H1 (cell line): ENCODE measurements at places on chromosomes 12 and 14.

- no peaks in the 10 kb centered on the region; the same call in 1 of the 2 replicates for H3K27me3 ChIP-seq
- H3K4me3 ChIP-seq: peak overlapping the region; percentile 41
- no peak for DNase-seq
- H3K36me3 ChIP-seq: no peaks in the 10 kb centered on the region
These were observed 55.6 kb downstream of the SYNE3 start for GRCh38 chr14:95460647-95461478.

GRCh38 chr12:29547864-29548263, 50.4 kb upstream of the OVCH1 start:
- DNase-seq: no peak
- H3K4me3 ChIP-seq: no peak overlapping the region
- H3K36me3 ChIP-seq: no peaks in the 10 kb centered on the region
- no peaks in the 10 kb centered on the region for H3K27me3 ChIP-seq
- peaks cover 6% of the 10 kb centered on the region; the same call in 1 of the 2 replicates for H3K4me1 ChIP-seq

- no peak overlapping the region for H3K4me3 ChIP-seq
- 0 out of 2 replicates have a peak, but pooled peaks cover 2% of the 10 kb centered on the region for H3K4me1 ChIP-seq
- H3K27me3 ChIP-seq: no peaks in the 10 kb centered on the region
- no peaks in the 10 kb centered on the region for H3K36me3 ChIP-seq
These were observed 1.9 kb upstream of the SEL1L start for GRCh38 chr14:81535396-81536164.

DNA sequence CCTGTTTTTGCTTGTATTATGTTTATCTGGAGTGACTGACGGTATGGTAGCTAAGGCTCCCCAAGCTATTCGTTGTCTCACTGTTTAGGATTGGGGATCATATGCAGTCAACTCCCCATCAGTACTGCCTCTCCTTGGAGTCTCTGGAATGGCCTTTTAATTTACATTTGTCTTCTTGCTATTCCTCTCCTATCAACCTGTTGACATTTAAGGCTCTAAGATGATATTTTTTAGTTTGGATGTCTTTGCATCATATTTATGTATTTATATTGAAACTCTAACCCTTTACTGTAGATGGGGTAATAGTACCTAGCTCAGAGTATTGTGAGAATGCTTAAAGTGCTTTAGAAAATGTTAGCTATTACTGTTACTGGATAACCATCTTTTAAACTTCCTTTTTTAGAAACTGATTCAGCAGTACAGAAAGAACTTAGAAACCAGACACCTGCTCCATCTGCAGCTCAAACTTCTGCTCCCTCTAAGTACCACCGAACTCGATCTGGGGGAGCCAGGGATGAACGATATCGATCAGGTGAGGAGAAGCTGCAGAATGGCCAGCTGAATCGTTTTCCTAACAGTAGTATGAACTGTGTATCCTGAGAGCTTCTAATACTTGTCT, 123.5 kb upstream of the ATF1 start:
- H3K36me3 ChIP-seq: 0 out of 2 replicates have a peak, but pooled peaks cover 3% of the 10 kb centered on the region
- no peaks in the 10 kb centered on the region for H3K27me3 ChIP-seq
- H3K4me3 ChIP-seq: no peak overlapping the region
- no peaks in the 10 kb centered on the region for H3K4me1 ChIP-seq

GRCh38 chr12:67474934-67475620, 173.5 kb upstream of the DYRK2 start:
- no peaks in the 10 kb centered on the region for H3K27me3 ChIP-seq
- H3K36me3 ChIP-seq: no peaks in the 10 kb centered on the region
- H3K4me3 ChIP-seq: no peak overlapping the region
- no peaks in the 10 kb centered on the region for H3K4me1 ChIP-seq

DNA sequence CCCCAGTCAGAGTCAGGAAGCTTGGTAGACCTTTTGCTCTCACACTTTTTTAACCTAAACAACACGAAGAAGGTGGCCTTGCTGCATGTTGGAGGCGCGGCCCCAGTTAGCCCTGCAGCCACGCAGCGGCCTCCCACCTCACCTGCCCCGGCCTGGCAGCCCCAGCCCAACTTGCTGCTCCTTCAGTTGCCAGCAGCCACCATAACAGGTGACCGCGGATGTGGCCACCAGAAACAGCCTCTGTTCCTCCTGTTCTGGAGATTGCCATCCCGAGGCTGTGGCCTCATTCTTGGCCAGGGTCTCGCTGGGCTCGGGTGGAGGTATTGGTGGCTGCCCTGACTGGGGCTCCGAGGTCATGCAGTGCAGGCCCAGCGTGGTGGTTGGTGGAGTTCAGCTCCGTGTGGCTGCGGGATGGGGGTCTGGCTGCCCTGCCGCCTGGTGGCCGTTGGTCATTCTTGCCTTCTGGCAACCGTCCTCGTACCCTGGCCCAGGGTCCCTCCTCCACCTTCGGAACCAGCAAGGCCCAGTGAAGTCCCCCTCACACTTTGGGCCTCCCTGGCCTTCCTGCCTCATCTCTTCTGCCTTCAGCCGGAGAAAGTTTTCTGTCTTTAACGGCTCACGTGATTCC, 20.7 kb upstream of the TEX22 start:
- H3K27me3 ChIP-seq: no peaks in the 10 kb centered on the region
- H3K36me3 ChIP-seq: peaks cover 3% of the 10 kb centered on the region; the same call in 1 of the 2 replicates
- H3K27ac ChIP-seq: no peak overlapping the region
- DNase-seq: no peak

DNA sequence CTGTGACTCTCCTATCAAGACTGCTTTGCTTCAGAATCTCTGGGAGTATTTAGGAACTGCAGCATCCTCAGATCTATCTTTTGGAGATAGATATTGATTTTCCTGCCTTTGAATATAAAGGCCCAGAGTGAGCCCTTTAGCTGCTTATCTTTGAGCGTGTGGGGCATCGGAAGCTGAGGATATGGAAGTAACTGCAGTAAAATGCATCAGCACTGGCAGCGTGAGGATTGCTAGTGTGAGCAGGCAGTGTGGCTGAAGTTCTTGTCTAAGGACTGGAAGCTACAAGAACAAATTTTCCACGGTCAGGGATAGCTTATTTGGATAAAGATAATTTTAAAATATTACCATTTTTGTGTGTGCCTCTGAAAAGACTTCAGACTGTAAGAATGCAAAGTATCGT, 474.7 kb downstream of the NPAS3 start:
- H3K36me3 ChIP-seq: no peaks in the 10 kb centered on the region
- H3K4me1 ChIP-seq: no peaks in the 10 kb centered on the region
- no peak overlapping the region for H3K4me3 ChIP-seq

DNA sequence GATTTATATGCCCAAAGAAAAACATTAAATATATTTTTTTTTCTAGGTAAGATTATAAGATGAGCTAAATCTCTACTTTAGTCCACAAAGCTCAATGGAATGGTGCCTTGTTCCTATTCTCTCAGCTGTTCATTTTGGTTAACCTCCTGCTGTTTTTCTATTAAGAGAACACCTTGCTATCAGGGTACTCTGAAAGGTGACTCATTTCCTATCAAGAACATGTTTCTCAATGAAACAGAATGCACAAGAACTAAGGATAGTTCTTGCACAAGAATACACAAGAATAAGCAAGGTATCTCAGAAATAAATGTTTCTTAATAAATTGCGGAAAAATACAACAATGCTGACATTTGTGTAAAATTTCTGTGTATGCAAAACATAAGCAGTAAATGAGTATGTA, 14.1 kb downstream of the ABCD2 start:
- DNase-seq: no peak
- no peaks in the 10 kb centered on the region for H3K4me1 ChIP-seq
- H3K27me3 ChIP-seq: no peaks in the 10 kb centered on the region
- no peak overlapping the region for H3K4me3 ChIP-seq
- H3K36me3 ChIP-seq: no peaks in the 10 kb centered on the region

DNA sequence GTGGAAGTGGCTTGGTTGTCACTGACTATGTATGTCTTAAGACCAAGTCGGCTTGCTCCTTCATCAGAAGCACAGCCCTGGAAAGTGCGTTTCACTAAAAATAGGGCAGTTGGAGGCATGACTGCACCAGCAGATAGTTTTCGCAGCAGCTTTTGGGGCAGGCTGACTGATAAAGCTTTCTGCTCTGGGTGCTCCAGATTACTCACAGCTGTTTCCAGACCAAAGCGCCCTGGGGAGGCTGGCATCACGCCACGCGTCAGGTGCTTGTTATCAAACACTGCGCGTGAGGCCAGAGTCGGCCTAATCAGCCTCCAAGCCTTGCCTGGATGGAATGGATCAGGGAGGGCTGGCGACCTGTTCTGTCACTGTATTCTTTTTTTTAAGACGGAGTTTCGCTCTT, 13.3 kb upstream of the LRRC10 start:
- no peak for DNase-seq
- H3K27me3 ChIP-seq: no peaks in the 10 kb centered on the region
- H3K4me1 ChIP-seq: no peaks in the 10 kb centered on the region
- H3K36me3 ChIP-seq: no peaks in the 10 kb centered on the region

DNA sequence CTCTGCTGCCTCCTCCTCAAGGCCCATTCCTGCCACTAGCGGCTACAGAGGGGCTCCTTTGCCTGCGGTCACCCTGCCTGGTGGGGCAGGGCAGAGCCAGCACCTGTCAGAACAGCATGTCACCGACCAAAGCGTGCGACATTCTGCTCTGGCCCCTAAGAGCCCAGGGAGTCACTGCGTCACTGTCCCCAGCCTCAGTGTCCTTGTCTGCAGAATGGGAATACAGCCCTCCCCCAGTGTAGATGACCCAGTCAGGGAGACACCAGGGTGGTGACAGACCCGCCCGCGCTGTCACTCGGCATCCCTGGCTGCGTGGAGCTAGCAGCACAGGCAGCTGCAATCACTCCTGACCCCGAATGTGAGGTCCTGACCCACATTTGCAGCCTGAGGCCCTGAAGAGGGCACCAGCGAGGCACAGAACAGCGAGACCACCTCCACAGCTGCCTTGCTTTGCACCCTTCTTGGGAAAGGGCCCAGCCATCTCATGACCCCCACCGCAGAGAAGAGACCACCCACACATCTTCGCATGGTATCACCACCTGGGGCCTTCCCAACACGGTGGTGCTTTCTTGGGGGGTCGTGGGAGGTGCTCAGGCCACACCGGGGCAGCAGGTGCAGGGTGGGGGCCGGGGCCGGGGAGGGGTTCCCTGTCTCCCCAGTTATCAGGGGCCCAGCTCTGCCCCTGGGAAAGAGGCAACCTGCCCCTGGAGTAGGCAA, 2.5 kb downstream of the AHNAK2 start:
- H3K36me3 ChIP-seq: no peaks in the 10 kb centered on the region
- H3K4me3 ChIP-seq: no peak overlapping the region
- peaks cover 35% of the 10 kb centered on the region for H3K27me3 ChIP-seq
- peaks cover 11% of the 10 kb centered on the region for H3K4me1 ChIP-seq

- H3K4me3 ChIP-seq: no peak overlapping the region
- no peaks in the 10 kb centered on the region for H3K4me1 ChIP-seq
- DNase-seq: no peak
- H3K27me3 ChIP-seq: no peaks in the 10 kb centered on the region
- H3K36me3 ChIP-seq: no peaks in the 10 kb centered on the region
These were observed 519 bp downstream of the MORN3 start for GRCh38 chr12:121668750-121669520.

GRCh38 chr14:98819867-98820206, 452.2 kb downstream of the BCL11B start:
- no peaks in the 10 kb centered on the region for H3K36me3 ChIP-seq
- peak overlapping the region; percentile 69; the same call in 1 of the 2 replicates for H3K27ac ChIP-seq
- DNase-seq: no peak
- no peaks in the 10 kb centered on the region for H3K27me3 ChIP-seq
- no peak overlapping the region for H3K4me3 ChIP-seq
- H3K4me1 ChIP-seq: no peaks in the 10 kb centered on the region; the same call in none of the 2 replicates

DNA sequence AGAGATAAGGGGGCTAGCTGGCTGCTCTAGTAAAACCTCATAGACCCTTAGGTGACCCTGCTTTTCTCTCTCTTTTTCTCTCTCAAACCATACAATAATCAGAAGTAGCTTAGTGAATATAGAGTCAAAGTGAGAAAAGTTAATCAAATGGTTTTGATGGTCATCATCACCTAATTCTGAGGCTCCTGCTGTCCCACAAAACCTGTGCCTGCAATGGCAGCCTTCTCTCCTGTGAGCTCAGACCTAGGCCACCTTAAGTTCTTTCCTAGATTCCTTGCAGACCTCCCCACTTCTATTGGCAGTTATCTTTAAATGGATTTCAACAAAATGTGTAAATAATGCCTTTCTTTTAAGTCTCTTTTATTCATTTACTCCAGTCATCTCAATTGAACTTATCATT, 1.5 kb upstream of the RPAP3 start:
- H3K4me3 ChIP-seq: no peak overlapping the region
- H3K4me1 ChIP-seq: no peaks in the 10 kb centered on the region
- no peak for DNase-seq
- no peaks in the 10 kb centered on the region for H3K27me3 ChIP-seq

DNA sequence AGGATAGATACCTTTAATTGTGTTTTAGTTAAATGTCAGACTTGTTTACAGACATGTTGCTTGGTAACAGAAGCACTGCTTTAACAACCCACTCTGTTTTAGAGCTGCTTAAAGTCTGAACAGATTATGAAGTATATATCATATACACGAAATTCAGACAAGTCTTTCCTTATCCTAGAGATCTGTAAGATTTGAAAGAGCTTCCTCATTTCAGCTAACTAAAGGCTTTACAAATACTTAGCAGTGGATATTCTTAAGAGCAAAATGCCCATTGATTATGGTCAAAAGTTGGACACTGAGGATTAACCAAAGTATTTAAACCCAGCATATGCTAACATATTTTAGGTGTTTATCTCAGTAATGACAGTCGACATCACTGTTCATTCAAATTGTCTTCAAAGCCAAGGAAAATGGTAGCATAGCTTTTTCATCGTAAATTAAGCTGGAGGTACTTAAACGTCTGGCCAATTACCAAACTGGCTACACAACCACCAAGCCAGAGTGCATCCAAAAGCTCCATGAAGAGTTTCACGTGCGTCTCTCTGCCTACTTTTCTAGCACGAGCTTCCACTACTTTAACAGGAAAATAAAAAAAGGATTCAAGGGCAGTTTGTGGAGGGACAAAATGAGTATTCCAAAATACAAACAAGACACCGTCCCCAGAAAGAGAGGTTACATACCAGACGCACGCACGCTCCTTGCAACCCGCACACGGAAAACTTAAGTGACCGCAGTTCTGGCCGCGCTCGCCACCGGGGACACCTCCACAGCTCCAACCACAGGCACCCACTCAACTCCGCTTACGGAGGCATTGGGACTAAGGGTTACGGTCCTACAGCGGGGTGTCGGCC, 565 bp downstream of the CEP83 start:
- H3K36me3 ChIP-seq: peaks cover 9% of the 10 kb centered on the region; the same call in 1 of the 2 replicates
- H3K27ac ChIP-seq: peak overlapping the region; percentile 59; the same call in 1 of the 2 replicates
- H3K4me1 ChIP-seq: no peaks in the 10 kb centered on the region; the same call in none of the 2 replicates

DNA sequence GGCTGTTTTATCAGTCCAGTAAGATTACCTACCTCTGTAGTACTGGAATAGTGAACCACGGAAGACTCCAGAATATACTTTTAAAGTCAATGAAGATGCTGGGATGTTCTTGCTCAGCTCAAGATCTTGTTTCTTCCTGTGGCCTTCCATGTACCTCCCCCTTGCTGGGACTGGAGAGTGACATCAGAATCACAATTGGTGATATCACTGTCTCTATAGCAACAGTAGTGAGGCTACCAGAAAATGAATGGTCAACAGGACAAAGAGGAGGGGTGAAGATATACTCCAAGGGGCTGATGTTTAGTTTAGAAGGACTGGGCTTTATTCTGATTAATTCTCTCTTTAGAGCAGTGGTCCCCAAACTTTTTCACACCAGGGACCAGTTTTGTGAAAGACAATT, 3.8 kb downstream of the AKAP3 start:
- no peaks in the 10 kb centered on the region for H3K27me3 ChIP-seq
- no peak overlapping the region for H3K4me3 ChIP-seq
- H3K27ac ChIP-seq: no peak overlapping the region
- 0 out of 2 replicates have a peak, but pooled peaks cover 3% of the 10 kb centered on the region for H3K4me1 ChIP-seq
- no peak for DNase-seq

- H3K36me3 ChIP-seq: no peaks in the 10 kb centered on the region
- no peak overlapping the region for H3K4me3 ChIP-seq
- no peak for DNase-seq
These were observed 36.0 kb downstream of the PTPN21 start for GRCh38 chr14:88518592-88519512.

- H3K4me3 ChIP-seq: no peak overlapping the region
- no peak overlapping the region for H3K27ac ChIP-seq
- H3K27me3 ChIP-seq: no peaks in the 10 kb centered on the region
- no peaks in the 10 kb centered on the region for H3K36me3 ChIP-seq
- no peak for DNase-seq
These were observed 48.7 kb downstream of the PPFIBP1 start for GRCh38 chr12:27572486-27573255.
